ENCODE measurements at places on chromosomes 11 and 22.

- no peak for DNase-seq
These were observed 8.5 kb upstream of the OVCH2 start for GRCh38 chr11:7714786-7715185.

GRCh38 chr11:57277845-57278720 is 41.0 kb upstream of the APLNR start:
- peak; percentile 36 for DNase-seq

- no peak for DNase-seq
These were observed 390.7 kb downstream of the LARGE1 start for GRCh38 chr22:33529424-33530113.

- DNase-seq = no peak
These were observed 27.1 kb upstream of the OPCML start for GRCh38 chr11:133559382-133559781.

- DNase-seq = no peak
These were observed 139.6 kb upstream of the TRPC6 start for GRCh38 chr11:101723371-101723770.

DNA sequence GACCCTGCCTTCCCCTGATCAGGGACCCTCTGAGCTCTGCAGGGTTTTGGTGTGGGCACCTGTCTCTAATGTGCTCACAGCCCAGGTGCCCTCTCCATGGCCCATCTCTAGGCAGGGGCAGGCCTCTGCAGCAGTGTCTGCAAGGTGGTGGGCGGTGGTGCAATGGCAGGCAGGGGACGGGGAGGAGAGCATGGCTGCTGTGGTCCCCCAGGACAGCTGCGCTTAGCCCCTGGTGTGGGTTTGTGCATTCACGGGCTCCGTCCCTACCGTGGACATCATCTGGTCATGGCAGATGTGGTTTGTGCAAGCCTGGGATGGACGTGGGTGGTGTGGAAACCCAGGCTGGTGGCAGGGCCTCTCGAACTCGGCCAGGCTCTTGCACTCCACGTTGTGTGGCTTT is 443.1 kb downstream of the TBC1D22A start:
- DNase-seq = no peak
